Renal pelvis (tissue), 12 donors: ENCODE measurements at places on chromosomes 2 and 18. TPM values are rescaled to one million over a fixed set of nuclear protein-coding genes. Genes with fewer than 3 reads are reported as not detected.

The HOXD11 gene
- polyA plus RNA-seq, result 72.4 TPM

The EPAS1 gene
- polyA plus RNA-seq, result 35.5 TPM

GRCh38 chr2:106140113-106140512, 54.0 kb downstream of the UXS1 start:
- no peak for DNase-seq

DNA sequence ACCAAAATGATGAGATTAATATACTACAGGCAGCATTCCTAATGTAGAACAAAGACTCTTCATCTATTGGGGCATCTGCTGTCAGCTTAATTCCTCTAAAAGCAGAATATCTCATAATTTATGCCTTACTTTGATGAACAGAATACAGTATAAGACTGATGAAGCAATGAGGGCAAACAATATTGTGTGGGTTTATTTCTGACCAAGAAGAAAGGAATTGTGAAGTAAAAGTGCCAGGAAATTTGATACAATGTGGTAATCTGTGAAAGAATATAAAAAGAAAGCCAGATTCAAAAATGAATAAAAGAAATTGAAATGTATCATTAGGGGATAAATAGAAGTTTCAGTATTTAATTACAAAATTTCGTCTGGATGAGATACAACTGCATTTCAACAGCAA, 78.8 kb upstream of the TTC21B start:
- no peak for DNase-seq

The PPP1R1C gene
- polyA plus RNA-seq, result 2.1 TPM

- no peak for DNase-seq
Observed at GRCh38 chr2:156719036-156719435, 282.9 kb downstream of the GPD2 start.

DNA sequence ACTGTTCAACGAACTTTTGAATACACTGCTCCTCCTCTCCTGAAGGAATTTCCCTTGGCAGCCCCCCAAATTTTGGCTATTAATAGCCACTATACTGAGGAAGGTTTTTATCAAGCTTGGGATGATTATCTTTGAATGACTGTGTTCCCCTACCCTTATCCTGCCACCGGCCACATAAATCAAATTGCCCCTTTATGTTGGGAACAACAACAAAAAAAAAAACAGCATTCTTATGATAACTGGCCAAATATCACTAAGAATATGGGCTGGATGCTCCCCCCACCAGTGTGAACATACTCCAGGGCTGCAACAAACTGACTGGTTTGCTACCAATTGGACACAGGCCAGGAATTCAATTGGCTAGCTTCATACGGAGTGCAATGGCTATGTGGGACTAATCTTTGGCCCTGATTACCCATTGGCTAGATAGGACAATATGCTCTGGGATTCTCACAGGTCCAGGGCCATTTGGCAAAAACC, 20.6 kb downstream of the DUSP11 start:
- DNase-seq, result peak; percentile 14

The TSPYL6 gene
- 0.17 TPM for polyA plus RNA-seq

GRCh38 chr2:18645315-18645714, 55.9 kb upstream of the NT5C1B start:
- DNase-seq, result no peak

The SGPP2 gene
- 19.3 TPM for polyA plus RNA-seq

DNA sequence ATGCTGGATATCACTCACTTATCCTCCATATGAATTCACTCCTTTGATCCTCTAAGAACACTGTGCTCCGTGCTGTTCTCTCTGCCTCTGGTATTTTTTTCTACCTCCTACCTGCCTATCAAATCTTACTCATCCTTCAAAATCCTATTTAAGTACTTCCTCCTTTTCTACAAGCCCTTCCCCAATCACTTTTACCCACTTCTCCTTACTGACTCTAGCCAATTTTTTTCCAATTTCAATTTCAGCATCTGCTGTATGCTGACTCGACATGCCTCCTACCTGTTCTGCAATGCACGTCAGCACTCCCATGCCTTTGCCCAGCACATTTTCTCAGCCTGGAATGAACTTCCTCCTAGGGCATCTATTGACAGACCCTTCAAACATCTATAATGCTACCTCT, 37.3 kb upstream of the LNPK start:
- no peak for DNase-seq

The BCL11A gene
- polyA plus RNA-seq, result 14.4 TPM

DNA sequence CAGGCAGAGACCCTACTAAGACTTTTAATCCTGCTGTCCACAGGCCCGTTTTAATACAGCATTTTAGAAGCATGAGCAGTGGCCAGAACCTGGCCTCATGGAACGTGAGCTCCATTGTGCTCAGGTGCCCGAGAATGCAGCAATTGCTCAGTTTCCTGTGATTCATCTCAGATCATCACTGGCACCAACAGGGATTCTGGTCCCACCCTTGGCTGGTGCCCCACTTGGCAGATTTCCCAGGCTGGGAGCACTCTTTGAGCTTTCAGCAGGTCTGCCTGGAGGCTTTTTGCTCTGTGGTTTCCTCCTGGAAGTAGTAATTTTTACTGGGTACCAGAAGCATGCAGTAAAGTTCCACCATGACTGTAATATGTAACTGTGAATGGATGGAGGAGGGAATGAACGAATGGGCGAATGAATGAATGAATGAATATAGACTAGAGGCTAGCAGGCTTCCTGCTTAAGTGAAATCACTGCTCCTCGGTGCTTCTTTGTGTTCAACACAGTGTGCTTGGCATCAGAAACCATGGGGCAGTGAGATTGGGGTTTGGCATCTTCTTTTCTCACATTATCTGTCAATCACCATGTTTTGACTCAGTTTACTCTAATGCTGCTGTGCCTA, 312.9 kb downstream of the PRKCE start:
- no peak for DNase-seq

The TAF4B gene
- polyA plus RNA-seq, result 5.5 TPM

GRCh38 chr18:67574749-67575148, 58.2 kb upstream of the DSEL start:
- no peak for DNase-seq
